ENCODE measurements at places on chromosomes 2 and 18.

DNA sequence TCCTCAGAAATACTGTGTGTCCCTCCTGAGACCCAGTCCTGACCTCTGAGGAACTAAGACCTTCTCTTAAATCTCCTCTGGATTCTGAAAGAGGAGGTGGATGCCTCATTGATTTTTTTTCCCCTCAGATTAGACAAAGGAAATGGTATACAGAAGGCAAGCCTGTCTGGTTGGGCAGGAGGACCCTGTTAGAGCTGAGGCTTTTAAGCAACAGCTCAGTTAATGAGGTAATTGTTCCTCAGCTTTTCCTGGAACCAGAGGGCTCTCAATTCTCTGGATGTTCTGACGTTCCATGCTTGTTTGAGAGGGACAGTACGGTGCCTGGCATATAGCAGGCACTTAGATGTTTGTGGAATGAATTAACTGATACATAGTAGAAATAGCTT lies 61.7 kb upstream of the MCFD2 start:
- DNase-seq, result no peak

GRCh38 chr18:3190610-3191009 lies 29.2 kb downstream of the MYOM1 start:
- no peak for DNase-seq

DNA sequence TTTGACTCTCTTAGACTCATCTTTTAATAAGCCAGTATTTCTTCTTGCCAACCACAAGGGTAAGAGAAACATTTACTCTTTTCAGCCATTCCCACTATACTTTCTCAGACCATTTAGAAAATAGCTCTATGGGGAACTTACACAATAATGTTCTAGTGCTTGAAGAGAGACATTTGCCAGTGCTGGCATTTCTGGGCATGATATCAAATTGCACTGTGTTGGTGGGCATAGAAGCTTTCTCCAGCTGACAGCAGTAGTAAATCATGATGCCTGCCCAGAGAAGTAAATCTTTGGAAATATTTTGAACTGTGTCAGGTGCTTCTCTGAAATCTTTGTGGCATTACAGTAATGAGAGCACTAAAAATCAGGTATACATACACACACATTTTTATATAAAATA lies 346.6 kb downstream of the CBLN2 start:
- DNase-seq, result no peak

- DNase-seq, result no peak
Observed at GRCh38 chr2:219965287-219966194, 338.1 kb downstream of the SLC4A3 start.

GRCh38 chr18:378079-378478 lies 110.2 kb upstream of the THOC1 start:
- no peak for DNase-seq
